LHCN-M2 (cell line): ENCODE measurements at places on chromosomes 6 and 20. TPM values are rescaled to one million over a fixed set of nuclear protein-coding genes. Genes with fewer than 3 reads are reported as not detected.
A peak's percentile ranks its signal among the peaks of the same experiment; 100 is the strongest.

GRCh38 chr20:24694727-24695528, 225.5 kb downstream of the SYNDIG1 start:
- no peak for DNase-seq

GRCh38 chr20:33859157-33859695, 48.1 kb downstream of the CHMP4B start:
- no peak for DNase-seq

GRCh38 chr20:9491324-9491723, 23.1 kb upstream of the LAMP5 start:
- DNase-seq: peak; percentile 38

COL9A3 gene
- not detected in 2 replicates for total RNA-seq

EEF1A1 gene
- total RNA-seq: 9,526 and 10,102 TPM in 2 replicates
